ENCODE measurements at places on chromosomes 5 and 9.
A peak's percentile ranks its signal among the peaks of the same experiment; 100 is the strongest.

- no peak for DNase-seq
Measured at GRCh38 chr9:106032978-106033377, 338.6 kb downstream of the TMEM38B start.

GRCh38 chr5:91311697-91312501 lies 71.2 kb downstream of the ARRDC3 start:
- peak; percentile 89 for DNase-seq

DNA sequence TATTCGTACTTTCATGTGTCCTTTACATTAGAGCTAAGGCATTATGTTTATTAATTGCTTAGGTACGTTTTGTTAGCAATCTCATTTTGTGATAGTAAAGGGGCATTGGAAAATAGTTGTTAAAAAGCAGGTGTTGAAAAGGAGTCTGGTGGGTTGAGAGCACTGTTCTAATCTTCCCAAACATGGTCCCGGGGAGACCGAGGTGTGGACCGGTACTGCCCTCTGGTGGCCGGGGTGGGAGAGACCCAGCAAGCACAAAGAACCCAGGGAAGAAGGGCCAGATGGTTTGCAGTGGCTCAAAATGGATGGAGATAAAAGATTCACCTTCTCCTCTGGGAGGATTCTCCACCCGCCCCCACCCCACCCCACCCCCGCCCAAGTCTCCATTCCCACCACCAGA lies 26.1 kb downstream of the IDNK start:
- peak; percentile 64 for DNase-seq

GRCh38 chr5:8462565-8462964 lies 593.6 kb downstream of the MTRR start:
- no peak for DNase-seq

- DNase-seq = no peak
Measured at GRCh38 chr5:92944337-92944736, 636.7 kb downstream of the NR2F1-AS1 start.

DNA sequence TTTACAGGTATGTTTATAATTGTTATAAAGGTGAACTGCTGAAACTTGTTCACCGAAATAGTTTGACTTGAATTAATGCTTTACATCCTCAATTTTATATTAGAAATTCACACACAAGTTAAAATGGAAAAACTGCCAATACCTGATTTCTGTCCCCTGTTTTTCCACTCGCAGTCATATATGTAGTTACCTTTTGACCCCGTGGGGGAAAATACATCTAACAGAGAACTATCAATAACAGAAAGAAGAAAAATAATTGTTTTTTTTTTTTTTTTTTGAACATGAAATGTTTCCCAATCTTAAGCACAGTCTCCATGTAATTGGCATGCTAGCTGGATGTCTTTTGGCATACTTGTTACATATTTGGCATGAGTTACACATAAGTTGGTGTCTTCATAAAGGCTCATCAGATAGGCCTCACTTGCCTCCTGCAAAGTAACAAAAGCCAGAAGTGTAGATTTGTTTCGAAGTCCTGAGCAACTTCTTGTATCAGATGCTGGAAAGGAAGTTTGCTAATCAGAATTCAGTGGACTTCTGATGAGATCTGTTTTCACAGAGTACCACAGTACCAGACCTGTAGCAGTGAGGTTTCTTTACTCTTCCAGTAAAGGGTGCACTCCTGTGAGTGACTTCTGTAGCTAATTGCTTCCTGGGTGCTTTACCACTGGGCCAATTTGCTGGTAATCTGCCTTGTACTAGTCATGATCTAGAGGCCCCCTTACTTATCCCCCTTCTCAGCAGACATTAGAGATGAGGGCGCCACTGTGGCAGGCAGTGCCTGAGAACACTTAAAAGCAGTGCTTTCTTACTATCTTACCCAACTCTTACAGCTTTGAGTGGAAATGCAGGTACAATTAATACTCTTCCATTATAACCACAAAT lies 36.2 kb upstream of the CXXC5 start:
- no peak for DNase-seq

GRCh38 chr9:70220216-70220615 lies 38.6 kb upstream of the SMC5 start:
- no peak for DNase-seq

DNA sequence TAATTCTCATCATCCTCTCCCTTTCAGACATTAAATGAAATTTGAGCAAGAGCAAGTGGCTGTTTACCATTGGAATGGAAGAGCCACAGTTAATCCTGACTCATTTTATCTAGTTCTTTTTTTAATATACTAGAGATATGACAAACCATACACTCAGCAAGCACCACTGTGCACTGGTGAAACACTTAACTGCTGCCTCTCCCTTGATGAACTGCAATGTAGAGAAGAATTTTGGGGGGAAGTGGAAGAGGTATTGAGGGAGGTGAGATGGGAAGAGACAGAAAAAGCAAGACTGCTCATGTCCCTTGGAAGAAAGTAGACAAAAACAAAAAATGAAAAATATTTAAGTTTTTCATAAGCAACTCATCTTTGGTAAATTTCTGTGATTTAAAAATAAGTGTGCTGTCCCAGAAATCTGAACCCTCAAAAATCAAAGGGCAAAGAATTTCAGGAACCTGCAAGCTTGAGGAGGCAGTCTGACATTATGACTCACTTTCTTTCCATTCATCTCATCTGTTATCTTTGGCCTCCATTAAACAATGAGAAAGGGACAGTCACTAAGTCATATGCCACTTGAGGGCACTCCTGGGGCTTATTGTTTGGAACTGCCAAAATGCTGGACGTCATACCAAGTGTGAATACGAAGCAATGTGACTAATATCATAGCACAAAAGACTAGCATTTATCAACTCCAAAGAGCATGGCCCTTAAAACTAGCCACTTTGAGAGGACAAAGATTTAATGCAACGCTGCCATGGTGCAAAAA lies 566.8 kb upstream of the DMAC1 start:
- peak; percentile 36 for DNase-seq

- no peak for DNase-seq
Measured at GRCh38 chr9:8292657-8293056, 493.1 kb upstream of the DMAC1 start.

DNA sequence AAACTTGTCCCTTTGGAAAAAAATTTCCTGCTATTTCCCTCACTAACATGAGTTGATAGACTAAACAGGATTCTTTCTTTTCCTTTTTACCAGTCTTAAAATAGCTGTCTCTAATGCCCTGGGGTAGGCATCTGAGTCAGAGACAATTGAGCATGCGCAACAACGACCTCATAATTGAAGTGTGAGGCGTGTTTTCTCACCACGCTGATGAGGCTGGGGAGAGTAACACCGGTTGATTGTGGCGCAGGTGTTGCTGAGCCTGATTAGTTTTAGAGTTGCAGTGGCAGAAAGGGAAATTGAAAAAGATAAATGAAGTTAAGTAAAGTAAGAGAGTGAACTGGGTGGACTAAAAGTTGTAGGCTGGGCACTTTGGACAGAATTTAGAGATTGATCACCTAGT lies 213.7 kb downstream of the TLR4 start:
- no peak for DNase-seq

- no peak for DNase-seq
Measured at GRCh38 chr5:143059976-143060765, 290.0 kb downstream of the ARHGAP26 start.

DNA sequence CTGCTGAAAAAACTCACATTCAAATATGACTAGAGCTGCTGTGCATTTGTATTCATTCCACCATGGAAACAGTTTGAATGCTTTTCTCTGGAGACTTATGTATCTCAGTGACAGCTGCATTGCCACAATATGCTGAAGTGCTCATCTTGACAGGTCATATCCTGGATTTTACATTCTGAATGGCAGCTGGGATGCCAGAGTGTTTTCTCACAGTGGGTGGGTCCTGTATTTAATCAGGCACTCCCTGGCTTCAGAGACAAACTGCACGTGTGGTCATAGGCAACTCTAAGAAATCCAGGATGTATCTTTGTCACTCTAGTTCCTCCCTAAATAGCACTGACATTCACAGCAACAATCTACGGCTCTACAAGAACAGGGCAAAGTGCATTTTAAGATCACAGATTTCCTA lies 75.6 kb downstream of the ST8SIA4 start:
- DNase-seq = no peak

GRCh38 chr9:68913054-68913453 lies 100.9 kb downstream of the PRKACG start:
- DNase-seq = no peak

GRCh38 chr9:121756474-121757280 lies 105.2 kb downstream of the DAB2IP start:
- no peak for DNase-seq

DNA sequence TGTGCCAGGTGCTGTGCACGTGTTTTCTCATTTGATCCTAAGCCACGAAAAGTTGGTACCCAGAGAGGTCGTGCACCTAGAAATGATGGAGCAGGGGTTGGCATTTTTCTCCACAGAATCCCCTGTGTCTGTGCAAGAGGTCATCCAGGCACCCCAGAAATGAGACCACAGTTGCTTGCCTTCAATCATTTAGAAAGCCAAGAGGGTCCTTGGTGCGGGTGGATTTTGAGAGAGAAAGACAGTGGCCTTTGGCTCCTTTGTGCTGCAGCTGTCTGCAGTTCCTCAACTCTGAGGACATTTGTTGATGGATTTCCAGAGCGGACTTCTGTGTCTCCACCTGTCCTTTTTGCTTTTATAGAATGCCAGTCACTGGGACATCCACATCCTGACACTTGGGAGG lies 33.8 kb upstream of the SPRY4 start:
- DNase-seq = no peak

GRCh38 chr9:14317667-14318320 lies 3.9 kb upstream of the NFIB start:
- DNase-seq = no peak

DNA sequence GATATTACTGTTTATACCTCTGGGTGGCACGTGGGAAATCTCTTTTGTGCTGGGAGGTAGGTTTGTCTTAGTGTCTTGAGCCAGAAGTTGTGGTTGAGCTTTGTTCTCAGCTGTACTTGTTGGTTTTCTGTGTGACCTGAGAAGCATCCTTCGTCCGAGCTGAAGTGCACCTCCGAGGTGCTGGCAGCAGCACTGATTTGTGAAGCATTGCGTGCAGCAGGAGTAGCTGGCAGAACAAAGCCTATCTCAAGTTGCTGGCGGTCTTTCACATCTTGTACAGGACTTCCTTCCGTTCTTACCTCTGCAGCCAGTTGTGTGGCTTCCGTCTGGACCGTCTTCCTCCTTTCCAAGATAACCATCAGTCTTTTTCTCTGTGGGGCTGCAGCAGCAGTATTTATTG lies 4.3 kb downstream of the PRRC2B start:
- DNase-seq = peak; percentile 73

GRCh38 chr9:105458404-105458803 lies 10.6 kb downstream of the FSD1L start:
- peak; percentile 10 for DNase-seq

DNA sequence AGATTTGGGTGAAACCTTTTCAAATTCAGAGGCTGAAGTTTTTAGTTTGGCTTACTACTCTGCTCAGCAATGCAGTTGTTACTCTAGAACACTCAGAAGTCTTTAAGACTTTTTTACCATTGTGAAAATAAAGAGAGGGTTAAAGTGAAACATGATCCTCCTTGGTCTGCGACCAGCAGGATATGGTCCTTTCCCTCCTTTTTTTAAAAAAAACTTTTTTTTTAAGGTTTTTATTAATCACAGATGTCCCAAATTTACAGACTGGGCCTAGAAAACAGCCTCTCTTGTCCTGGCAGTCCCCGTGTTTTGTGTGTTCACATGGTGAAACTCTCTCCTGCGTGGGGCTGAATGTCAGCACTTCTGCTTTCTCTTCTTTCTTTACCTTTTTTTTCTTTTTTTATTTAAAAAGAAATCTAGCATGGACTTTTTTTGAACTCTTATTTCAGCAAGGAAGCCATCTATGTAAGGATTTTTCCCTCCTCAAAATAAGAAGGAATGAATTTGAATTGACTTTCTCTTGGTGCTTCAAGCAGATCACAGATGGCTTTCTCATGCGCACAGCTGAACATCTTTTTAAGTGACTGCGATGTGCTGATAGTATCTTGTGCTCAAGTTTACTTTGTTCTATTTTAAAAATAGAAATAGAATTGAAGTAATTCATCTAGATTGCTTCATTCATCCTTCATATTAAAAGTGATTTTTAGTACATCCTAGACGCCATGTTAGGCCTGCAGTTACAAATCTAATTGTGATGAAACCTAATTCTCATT lies 128.7 kb upstream of the OTULINL start:
- DNase-seq = no peak

DNA sequence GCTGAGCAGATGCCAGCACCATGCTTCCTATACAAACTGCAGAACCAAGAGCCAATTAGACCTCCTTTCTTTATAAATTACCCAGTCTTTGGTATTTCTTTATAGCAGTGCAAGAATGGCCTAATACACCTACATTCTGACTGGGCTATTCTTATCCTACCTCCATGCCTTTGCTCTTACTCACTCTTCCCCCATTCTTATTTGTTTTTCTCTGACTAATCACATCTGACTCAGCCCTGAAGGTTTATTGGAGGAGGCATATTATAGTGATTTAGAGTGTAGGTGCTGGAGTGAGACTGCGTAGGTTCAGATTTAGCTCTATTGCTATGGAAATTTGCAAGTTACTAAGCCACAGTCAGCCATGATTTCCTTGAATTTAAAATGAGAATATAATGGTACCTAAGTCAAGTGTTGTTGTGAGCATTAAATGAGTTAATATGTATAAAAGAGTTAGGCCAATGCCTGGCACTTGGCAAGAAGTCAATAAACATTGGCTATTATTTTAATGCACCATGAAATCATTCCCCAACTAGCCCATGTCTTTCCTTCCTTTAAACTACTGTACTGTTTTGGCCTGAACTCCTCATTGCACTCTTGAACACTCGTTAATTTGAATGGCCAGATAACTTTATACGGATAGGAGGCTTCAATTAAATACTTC lies 531.2 kb upstream of the ZNF608 start:
- DNase-seq = no peak

GRCh38 chr9:1939466-1939865 lies 75.7 kb upstream of the SMARCA2 start:
- no peak for DNase-seq

GRCh38 chr9:19408316-19408692 lies 505 bp upstream of the ACER2 start:
- peak; percentile 81 for DNase-seq

DNA sequence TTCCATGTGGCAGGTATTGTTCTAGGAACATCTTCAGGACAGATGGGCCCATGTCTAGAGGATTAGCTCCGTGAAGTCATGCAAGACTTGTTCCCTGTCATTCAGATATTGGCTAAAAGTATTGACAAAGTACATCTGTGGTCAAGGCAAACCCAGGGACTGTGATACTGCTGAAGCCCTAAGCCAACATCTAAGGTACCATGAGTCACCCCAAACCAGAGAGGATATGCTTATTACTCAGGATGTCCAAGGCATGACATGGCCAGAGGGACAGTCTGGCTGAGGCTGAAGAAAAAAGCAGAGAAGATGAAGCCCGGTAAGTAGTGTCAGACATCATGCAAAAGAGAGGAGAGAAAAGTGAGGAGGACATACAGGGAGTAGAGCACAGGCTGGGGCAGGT lies 31.0 kb downstream of the HMHB1 start:
- DNase-seq = no peak
